ENCODE measurements at places on chromosomes 7 and 10. TPM values are rescaled to one million over a fixed set of nuclear protein-coding genes. Genes with fewer than 3 reads are reported as not detected.

The TMEM213 gene
- total RNA-seq, result not detected

The FGL2 gene
- 19.9 TPM for total RNA-seq

The CHN2 gene
- 43.7 TPM for total RNA-seq

The ACSL5 gene
- 8.1 TPM for total RNA-seq

The GPR146 gene
- total RNA-seq, result 8.7 TPM

The TRPV5 gene
- not detected for total RNA-seq

The CALY gene
- total RNA-seq, result 1.5 TPM

The IL2RA gene
- total RNA-seq, result 11.3 TPM

The CLDN4 gene
- total RNA-seq, result 208 TPM

The DPYSL4 gene
- 0.96 TPM for total RNA-seq

The MRC1 gene
- 73.4 TPM for total RNA-seq

The UPK3B gene
- total RNA-seq, result 1.0 TPM

The OR9A2 gene
- not detected for total RNA-seq

The RNF32 gene
- total RNA-seq, result 1.1 TPM

The ZNF736 gene
- total RNA-seq, result 22.6 TPM

The MET gene
- 41.5 TPM for total RNA-seq

The OR6V1 gene
- not detected for total RNA-seq

Measured in thyroid gland (tissue), 4 donors.